ENCODE measurements at places on chromosomes 11 and 22. TPM values are rescaled to one million over a fixed set of nuclear protein-coding genes. Genes with fewer than 3 reads are reported as not detected.

Gene MMP7
- total RNA-seq: not detected

Gene DDIAS
- 15.0 TPM for total RNA-seq

Gene ST14
- not detected for total RNA-seq

Gene HEPN1
- not detected for total RNA-seq

Gene ACRV1
- total RNA-seq: not detected

Gene PPP6R3
- total RNA-seq: 128 TPM

Gene CCDC15
- total RNA-seq: 9.9 TPM

Gene FAM180B
- 0.24 TPM for total RNA-seq

Gene PTDSS2
- 22.5 TPM for total RNA-seq

Gene CASP12
- total RNA-seq: 0.31 TPM

Gene CD3D
- total RNA-seq: 250 TPM

Gene FOLR1
- not detected for total RNA-seq

Gene NNMT
- not detected for total RNA-seq

Gene NUMA1
- 163 TPM for total RNA-seq

Gene OR5A1
- not detected for total RNA-seq

Gene SCO2
- total RNA-seq: 8.3 TPM

Gene SEPTIN3
- 4.7 TPM for total RNA-seq

Gene DPAGT1
- total RNA-seq: 63.8 TPM

Gene TPH1
- total RNA-seq: 0.25 TPM

Gene SLC22A8
- total RNA-seq: not detected

Gene MED15
- 106 TPM for total RNA-seq

Gene NPTXR
- 6.3 TPM for total RNA-seq

Gene B3GAT1
- total RNA-seq: 0.42 TPM

Gene TMEM45B
- total RNA-seq: 3.3 TPM

Gene KRTAP5-10
- not detected for total RNA-seq

Gene BBOX1
- not detected for total RNA-seq

Gene CCDC116
- total RNA-seq: 0.51 TPM
